ENCODE measurements at places on chromosomes 5 and 9.

GRCh38 chr5:19240170-19240569 is 747.8 kb downstream of the CDH18 start:
- DNase-seq: no peak

GRCh38 chr9:116635908-116636307 is 51.2 kb upstream of the TRIM32 start:
- no peak for DNase-seq

GRCh38 chr9:68969538-68969937 is 44.4 kb downstream of the PRKACG start:
- no peak for DNase-seq

GRCh38 chr9:98168153-98168780 is 24.2 kb downstream of the CORO2A start:
- DNase-seq: no peak

DNA sequence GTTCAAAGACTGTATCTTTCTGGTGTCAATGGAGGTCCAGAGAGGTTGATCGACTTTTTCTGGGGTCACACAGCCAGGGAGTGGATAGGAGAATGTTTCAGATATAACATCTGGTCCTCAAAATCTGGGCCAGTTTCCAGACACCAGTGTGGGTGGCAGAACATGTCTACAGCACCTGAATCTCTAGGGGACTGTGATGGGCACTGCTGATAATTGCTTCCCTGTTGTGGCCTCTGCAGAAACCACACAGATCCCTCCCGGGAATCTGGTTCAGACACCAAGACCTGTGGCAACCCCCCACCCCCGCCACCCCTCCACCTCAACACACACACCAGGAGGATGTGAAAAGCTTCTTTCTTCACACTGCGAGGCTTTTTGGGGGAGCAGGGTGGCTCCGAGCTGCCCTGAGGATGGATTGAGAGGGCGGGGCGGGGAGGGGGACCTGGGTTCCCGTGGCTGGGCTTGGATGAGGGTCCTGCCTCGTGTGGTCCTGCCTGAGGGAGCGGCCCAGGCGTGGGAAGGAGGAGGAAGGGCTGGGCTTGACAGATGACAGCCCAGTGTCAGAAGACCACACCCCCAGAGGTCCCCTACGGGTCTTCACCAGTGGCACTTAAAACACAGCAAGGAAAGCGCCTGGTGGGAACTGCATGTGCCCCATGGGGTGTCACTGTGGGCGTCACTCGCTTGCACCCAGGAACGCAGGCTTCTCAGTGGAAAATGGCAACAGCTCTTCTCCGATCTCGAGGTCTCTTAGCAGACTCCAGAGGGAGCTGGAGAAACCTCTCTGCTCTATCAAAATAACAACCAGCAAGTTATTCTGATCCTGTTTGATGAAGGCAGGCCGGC is 55.2 kb downstream of the TRIP13 start:
- no peak for DNase-seq

DNA sequence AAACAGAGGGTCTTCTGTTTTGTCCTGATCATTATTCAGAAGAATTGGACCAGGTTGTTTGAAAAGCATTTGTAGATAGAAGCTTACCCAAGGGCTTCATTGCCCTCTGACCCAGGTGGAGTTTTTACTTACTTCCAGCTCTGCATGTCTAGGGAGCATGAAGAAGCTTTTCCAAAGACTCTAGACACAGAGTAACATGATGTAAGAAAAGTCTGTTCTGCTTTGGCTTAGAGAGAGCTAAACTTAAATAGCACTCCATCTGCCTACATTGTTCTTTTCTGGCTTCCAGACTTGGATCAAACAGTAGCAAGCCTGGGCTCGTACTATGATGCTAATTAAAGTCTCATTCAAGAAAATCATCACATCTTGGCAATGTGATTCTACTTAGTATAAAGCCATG is 112.1 kb downstream of the SNCAIP start:
- DNase-seq: no peak

- no peak for DNase-seq
Measured at GRCh38 chr5:37915097-37915736, 75.4 kb upstream of the GDNF start.

DNA sequence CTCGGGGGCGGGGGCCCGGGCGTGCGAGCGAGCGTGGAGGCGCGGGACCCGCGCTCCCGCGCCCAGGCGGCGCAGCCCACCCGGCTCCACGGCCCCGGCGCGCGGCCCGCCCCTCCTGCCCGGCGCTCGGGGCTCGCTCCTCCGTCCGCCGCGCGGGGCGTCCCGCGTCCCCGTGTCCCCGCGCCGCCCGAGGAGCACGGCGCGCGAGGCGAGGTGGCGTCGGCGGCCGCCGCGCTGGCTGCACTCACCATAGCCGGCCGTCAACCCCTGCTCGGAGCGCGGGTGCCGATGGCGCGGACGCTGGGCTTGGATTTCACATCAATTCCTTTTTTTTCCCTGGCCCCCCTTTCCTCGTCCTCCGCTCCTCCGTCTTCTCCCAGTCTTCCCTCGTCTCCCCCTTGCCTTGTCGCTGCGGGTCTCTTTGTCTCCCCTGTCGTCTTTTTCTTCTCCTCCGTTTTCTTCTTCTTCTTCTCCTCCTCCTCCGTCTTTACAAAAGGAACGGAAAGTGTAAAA is 494 bp downstream of the PTCH1 start:
- DNase-seq: no peak

GRCh38 chr5:141094481-141095262 is at the start of gene PCDHB2:
Gene PCDHB2 (plus strand): TSS chr5:141094615. CDS start chr5:141094791, 176 bp downstream.
- DNase-seq: no peak

DNA sequence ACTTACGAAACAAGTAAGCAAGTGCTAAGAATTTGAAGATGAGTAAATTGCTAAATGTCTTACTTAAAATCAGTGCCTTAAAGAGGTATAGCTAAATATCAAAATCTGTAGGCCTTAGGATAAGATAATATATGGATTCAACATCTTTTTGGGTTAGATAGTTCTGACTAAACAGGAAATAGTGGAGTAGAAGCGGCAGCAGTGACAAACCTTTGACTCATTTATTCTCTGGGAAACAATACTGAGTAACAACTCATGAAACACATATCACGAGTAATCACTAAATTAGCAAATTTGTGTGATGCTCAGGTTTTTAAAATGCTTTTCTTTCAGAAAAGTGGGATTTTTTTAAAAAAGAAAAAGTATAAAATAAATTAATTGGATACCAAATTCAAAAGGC is 762.1 kb upstream of the TYRP1 start:
- no peak for DNase-seq

GRCh38 chr9:89815061-89815902 is 210.5 kb downstream of the GADD45G start:
- DNase-seq: no peak

DNA sequence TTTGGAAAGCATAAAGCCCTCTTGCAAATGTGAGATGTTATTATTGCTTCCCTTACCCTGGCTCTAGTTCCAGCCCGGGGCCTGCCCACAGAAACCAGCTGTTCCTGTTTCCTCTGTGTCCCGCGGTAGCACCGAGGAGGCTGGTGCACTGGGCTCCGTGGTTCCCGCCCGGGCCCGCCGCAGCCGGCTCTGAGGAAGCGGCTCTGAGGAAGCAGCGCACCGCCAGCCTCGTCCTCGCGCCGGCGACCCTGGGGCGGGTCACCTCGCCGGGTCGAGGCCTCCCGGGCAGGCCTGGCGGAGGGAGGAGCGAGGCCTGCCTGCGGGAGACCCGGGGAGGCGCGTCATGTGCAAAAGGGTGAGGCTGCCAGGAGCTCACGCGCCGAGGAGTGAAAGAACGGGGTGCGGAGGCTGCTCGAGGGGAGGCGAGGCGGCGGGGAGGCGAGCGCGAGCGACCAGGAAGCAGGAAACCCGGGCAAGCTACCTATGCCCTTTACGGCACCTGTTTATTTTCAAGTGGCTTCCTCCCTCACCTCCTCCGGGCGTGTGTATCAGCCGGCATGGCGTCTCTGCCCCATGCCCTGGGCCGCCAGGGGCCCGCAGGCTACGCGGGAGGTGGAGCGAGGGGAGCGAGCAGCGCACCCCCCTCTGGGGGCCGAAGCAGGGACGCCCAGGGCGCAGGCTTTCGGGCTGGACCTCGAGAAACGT is 61.3 kb upstream of the MEGF10 start:
- DNase-seq: peak; percentile 20

DNA sequence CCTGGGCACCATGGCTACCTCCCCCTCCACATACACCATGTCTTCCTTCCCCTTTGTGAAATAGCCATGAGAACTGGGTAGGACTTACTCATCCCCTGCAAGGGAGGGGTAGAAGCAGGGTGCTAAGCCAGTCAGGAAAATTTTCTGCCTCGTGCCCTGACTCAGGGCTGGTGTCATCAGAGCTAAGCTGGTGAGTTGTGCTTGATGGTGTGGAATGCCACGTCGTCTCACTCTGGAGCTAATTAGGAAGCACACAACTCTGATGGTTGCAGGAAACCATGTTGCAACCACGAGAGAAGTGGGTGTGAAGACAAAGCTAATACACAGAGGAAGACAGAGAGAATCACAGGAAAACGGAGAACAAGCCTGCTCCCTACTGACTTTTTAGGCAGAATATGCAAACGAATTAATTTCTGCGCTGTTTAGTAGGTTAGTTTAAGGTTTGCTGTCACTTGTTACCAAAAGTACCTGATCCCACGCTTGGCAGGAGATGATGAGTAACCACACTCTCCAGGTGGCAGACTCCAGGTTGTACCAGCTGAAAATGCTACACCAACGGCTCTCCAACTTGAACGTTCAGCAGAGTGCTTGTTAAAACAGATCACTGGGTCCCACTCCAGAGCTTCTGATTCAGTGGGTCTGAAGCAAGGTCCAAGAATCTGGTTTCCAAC is 54.5 kb downstream of the STK10 start:
- peak; percentile 21 for DNase-seq

DNA sequence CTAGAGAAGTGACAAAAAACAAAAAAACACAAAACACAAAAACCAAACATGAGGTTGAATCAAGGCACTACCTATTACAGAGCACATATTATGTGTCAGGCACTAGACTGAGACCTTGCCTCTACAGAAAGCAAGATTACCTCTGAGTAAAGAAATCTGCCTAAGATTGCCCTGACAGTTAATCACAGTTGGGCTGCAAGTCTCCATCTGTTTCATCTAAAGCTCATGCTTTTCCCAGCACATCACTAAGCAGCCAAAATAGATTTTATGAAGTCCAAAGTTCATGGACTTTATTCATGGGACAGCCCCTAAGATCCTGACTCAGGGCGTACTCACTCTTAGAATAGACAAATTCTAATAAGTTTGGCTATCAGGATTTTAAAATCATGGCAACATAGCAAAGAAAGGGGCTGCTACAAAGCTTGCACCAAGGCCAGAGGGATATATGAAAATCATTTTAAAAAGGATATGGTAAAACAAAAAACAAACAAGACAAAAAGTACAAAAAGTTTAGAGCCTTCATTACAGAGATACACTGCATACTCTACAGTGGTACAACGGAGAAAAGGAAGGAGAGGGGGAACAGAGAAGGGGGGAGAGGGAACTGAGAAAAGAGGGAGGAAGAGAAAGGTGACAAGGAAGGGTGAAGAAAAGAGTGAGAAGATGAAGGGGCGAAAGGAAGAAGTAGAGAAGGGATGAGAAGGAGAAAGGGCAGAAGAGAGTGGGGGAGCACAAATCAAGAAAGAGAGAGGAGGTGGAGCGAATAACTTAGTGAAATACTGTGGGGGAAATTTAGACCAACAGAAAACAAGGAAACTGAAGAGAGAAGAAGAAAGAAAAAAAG is 58.2 kb downstream of the RICTOR start:
- no peak for DNase-seq

DNA sequence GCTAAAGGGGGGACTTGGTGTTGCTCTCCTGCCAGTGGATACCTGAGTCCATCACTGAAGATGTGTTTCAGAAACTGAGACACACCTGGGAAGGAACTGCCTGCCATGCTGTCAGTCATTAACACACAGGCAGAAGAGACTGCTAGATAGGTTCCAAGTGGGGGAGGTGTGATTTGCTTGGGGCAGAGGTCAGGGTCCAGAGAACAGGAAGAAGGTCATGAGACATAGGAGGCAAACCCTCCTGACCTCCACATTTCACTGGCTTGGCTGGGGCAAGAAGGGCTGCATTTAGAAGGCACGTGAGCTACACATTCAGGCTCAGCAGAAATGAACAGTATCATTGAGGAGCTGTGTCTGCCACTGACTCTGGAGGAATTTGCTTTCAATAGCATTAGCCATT is 215.8 kb downstream of the HSPA4 start:
- no peak for DNase-seq

All from stimulated activated CD4-positive, alpha-beta T cell treated with anti-CD3 and anti-CD28 coated beads, Interleukin-1b, Interleukin-23, amount 100 ng/mL, for 4 hours (primary cell).